ENCODE measurements at places on chromosomes 5 and 9.

DNA sequence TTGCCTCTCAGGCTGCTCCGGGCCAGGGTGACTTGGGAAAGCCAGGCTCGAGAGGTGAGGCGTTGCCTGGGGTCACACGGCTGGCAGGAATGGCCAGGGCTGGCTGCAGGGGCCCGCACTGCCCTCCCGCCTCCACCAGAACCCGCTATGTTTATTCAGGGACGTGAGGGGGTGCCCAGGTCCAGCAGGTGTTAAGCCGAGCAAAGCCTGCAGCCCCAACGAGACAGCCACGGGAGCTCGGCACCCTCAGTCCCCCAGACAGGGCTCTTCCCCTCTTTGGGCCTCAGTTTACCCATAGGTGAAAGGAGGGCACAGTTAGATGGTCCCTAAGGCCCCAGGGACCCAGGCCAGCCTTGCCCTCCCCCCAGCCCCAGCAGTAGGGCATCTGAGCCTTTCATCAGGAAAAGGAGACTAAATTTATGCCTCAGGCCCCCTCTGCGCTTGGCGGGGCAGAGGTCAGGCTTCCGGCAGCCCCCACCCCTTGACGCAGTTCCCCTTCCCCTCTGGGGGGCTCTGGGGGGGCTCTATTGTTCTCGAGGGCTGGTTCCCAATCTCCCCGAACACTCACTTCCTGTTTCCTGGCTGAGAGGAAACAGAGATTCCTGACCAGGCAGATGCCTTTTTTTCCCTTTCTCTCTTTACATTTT lies 7.1 kb upstream of the EGFL7 start:
- DNase-seq = no peak

- no peak for DNase-seq
Observed at GRCh38 chr5:128334010-128334716, 203.9 kb downstream of the FBN2 start.

DNA sequence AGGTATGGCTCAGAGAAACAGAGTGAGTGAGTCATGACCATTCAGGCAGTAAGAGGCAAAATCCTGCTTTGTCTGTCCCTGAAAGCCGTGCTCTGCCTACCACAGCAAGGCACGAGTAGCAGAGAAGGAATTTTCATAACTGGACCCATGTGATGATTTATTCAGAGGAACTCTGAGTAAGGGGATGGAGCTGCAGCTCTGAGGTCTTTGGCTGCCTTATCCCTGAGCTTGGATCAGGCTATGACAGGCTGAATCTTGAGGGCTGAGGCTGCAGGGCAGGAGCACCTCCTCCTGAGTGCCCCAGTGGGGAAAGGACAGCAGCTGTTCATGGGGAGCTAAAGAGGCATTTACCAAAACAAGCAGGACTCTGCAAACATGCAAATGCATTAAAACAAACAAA lies 183.4 kb downstream of the PAPPA start:
- DNase-seq = no peak

GRCh38 chr9:128482186-128482585 lies 22.3 kb upstream of the GLE1 start:
- DNase-seq = no peak

DNA sequence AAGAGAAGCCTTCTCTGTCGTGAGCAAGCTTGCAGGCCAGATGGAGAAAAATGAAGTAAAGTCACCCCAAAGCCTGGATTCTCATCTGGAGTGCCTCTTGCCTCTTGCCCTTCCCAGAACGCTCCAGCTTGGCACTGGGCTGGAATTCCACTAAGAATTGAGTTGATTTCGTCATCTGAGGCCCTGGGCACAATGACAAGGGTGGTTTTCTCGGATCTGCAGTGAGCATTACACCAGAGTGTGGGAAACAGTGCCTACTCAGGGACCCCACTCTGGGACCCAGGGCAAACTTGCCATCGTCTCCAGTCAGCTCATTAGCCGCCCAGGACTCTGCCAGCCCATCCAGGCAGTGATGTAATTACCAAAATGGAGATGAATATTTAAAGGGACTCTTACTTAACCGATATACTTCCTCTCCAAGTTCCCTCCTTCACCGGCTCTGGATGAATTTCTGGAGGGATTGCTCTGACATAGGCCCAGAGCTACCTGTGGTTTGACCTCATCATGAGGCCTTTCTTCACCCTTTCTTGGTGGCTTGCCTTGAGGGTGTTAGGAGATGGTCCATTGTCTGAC lies 44.7 kb upstream of the LCP2 start:
- DNase-seq = no peak

GRCh38 chr5:88094403-88094802 lies 174.2 kb downstream of the TMEM161B start:
- no peak for DNase-seq

DNA sequence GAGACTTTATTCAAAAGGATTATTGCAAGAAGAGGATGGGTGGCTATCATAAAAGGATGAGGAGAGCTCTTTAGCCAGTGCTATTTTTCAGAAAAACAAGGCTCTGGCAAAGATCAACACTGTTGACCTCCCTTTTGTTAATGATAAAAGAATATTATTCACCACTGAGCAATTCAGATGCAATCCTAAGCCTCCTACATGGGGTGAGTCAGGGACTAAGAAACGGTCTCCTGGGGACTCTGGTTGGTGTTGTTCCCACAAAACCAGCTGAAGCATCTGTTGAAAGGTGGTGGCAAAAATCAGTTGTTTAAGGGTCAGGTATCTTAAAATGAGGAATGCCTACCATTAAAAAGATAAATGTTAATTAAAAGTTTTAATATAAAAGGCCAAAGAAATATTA lies 7.7 kb upstream of the GCNT1 start:
- DNase-seq = no peak

GRCh38 chr5:368183-369084 lies 46.9 kb downstream of the AHRR start:
- no peak for DNase-seq

- no peak for DNase-seq
Observed at GRCh38 chr9:78644359-78644758, 347.4 kb downstream of the PSAT1 start.

DNA sequence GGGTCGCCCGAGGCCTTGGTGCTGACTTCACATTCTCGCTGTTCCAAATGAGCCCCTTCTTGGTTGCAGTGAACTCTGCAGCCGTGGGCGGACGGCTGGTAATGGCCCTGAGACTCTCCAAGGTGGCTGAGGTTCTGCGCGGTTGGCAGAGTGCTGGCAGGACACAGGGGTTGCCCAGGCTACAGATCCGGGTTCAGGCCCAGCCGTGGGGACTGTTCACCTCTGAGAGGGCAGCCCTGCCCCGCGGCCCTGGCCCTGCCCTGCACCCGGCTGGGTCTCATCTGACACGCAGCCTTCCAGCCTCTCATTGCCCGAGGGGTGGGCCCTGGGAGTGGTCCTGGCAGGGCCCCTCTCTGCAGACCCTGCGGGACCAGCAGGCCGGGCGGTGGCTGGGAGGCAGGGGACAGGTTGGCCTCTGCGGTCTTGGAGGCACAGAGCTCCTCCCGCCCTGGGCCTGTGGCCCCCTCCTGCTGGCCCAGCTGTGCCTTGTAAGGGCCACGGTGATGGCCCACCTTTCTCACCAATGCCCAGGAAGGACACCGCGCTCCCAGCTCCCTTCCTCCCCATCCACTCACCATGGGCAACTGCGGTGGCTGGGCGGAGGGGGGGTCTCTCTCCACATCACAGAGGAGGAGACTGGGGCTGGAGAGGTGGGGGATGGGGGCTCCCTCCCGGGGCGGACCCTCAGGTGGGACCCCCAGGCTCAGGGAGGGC lies 51.6 kb downstream of the AHRR start:
- DNase-seq = no peak

Data from activated CD4-positive, alpha-beta T cell treated with anti-CD3 and anti-CD28 coated beads for 24 hours (primary cell).